ENCODE measurements at places on chromosomes 7 and 10.

GRCh38 chr7:127586346-127586745 lies 950 bp upstream of the GCC1 start:
- no peaks in the 10 kb centered on the region for H3K27me3 ChIP-seq
- H3K36me3 ChIP-seq = peaks cover 19% of the 10 kb centered on the region
- peaks cover 61% of the 10 kb centered on the region for H3K4me1 ChIP-seq
- peak overlapping the region; percentile 87 for H3K4me3 ChIP-seq

DNA sequence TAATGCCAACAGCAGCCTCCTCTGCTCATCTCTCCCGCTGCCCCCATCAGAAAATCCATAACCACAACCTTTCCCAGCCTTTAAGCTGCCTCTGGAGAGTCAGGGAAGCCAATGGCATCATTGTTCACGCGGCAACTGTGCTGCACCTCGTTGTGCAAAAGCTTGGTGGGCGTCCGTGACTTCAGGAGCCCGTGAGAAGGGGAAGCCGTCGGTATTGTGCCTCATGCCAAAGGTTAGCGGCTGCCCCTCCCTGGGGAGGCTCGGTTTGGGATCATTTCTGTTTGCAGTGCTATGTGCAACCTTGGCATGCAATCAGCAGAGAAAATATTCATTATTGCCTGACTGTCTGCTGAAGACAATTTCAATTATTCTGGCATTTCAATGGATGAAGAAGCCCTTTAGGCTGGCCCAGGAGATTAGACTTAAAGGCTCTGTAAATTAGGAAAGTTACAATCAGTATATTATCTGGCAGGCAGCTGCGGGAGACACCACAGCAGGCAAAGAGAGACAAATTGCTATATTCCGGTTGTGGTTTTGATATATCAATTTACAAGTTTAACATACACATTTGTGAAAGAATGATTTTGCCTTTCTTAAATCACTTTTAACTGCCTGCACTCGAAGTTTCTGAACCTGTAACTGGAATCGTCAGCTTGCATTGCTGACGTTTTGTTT lies 244.5 kb downstream of the GATA3 start:
- peaks cover 4% of the 10 kb centered on the region for H3K4me1 ChIP-seq
- no peak overlapping the region for H3K4me3 ChIP-seq
- H3K27me3 ChIP-seq = peaks cover 5% of the 10 kb centered on the region
- H3K27ac ChIP-seq = no peak overlapping the region
- DNase-seq = no peak

DNA sequence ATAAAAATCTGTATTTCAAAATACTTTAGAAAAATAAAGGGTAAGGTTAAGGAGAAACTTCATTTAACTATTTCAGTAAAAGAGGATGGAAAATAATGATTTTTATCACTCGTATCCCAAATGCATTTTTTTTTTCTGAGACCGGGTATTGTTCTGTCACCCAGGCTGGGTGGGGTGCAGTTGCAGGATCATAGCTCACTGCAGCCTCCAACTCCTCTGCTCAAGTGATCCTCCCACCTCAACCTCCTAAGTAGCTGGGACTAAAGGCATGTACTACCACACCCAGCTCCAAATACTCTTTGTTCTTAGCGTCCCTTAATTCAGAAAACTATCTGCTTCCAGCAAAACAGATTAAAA lies 11.8 kb downstream of the KMT2C start:
- peaks cover 31% of the 10 kb centered on the region for H3K36me3 ChIP-seq
- H3K4me3 ChIP-seq = no peak overlapping the region
- peaks cover 75% of the 10 kb centered on the region for H3K4me1 ChIP-seq
- no peaks in the 10 kb centered on the region for H3K27me3 ChIP-seq
- H3K27ac ChIP-seq = no peak overlapping the region
- DNase-seq = no peak

DNA sequence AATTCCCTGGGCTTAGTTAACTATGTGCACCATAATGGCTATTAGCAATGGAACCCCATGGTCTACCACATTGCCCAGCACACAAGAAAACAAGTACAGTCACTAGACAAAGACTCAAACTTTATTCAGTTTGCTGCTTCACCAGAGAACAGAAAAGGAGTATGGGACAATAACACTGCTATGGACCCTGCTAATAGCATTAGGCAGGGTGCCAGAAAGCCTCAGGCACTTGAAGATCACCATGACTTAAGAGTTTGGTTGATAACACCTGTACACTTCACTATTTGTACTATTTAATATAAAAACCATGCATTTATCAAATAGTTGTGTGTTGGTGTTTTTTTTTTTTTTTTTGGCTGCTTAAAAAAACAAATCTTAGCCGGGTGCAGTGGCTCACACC lies 159.6 kb downstream of the KMT2E start:
- no peak overlapping the region for H3K4me3 ChIP-seq
- no peak overlapping the region for H3K27ac ChIP-seq
- peaks cover 11% of the 10 kb centered on the region for H3K4me1 ChIP-seq
- peaks cover 5% of the 10 kb centered on the region for H3K36me3 ChIP-seq

GRCh38 chr10:29828440-29828894 lies 193.7 kb upstream of the SVIL start:
- no peak for DNase-seq
- H3K27ac ChIP-seq = no peak overlapping the region
- no peak overlapping the region for H3K4me3 ChIP-seq
- H3K27me3 ChIP-seq = peaks cover 2% of the 10 kb centered on the region
- peaks cover 2% of the 10 kb centered on the region for H3K4me1 ChIP-seq

DNA sequence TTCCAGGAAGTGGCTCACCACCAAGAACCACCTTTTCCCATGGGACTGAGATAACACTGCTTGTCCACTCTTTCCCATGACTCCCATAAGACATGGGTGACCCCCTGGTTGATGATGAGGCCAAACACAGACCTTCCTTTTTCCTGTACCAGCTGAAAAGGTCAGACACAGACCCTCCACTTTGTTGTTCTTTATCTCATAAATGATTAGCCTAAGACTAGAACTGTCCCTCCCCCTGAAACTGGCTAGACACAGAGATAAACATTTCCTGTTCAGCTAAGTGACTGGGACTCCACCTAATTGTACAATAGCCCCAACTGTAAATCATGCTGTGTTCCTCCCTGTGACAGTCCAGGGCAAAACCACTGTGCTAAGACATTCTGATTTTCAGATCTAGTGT lies 8.2 kb upstream of the NRG3 start:
- H3K36me3 ChIP-seq = no peaks in the 10 kb centered on the region
- H3K27me3 ChIP-seq = no peaks in the 10 kb centered on the region
- no peak overlapping the region for H3K4me3 ChIP-seq
- DNase-seq = no peak
- no peak overlapping the region for H3K27ac ChIP-seq

DNA sequence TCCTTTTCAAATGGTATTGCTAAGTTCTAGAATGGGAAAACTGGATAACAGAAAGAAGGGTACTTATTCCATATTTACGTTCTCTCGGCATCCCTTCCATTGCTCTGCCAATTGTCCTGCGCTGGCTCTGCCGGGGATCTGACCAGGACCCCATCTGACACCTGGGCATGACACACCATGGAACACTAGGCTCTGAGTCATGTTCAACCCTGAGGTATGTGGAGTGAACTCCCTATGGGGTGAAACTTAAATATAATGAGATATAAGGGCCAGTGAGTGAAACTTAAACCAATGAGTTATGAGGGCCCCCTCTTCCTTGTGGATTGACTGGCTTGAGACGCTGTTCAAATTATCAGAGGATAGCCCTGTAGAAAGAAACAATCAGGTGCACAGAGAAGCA lies 55.1 kb upstream of the ZEB1 start:
- no peak overlapping the region for H3K4me3 ChIP-seq
- H3K4me1 ChIP-seq = no peaks in the 10 kb centered on the region
- no peaks in the 10 kb centered on the region for H3K27me3 ChIP-seq

DNA sequence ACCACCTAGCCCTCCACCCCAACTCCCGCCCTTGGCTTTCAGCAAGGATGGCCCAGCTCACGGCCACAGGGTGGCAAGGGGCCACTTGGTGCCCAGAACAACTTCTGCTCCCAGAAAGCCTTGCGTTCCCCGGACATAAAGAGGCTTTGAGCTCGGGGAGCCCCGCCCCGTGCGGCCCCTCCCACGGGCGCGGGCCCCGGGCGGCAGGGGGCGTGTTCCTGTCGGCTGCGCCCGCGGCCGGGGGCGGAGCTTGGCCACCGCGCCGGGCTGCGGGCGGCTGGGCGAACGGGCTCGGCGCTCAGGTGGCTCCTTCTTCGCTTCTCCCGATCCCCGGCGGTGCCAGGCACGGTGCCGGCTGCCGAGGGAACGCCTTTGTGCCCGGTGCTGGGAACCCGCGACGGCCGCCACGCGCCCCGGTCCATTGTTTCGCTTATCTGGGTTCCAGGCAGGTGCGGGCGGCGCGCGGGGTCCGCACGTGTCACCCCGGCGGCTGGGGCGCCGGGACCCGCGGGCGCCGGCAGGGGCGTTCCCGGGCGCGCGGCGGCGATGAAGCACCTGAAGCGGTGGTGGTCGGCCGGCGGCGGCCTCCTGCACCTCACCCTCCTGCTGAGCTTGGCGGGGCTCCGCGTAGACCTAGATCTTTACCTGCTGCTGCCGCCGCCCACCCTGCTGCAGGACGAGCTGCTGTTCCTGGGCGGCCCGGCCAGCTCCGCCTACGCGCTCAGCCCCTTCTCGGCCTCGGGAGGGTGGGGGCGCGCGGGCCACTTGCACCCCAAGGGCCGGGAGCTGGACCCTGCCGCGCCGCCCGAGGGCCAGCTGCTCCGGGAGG lies at the start of gene NFE2L3:
NFE2L3 (plus strand) TSS at position 246 of the 829 bp plus-strand sequence; CDS start at position 547, 301 bp downstream.
- peaks cover 18% of the 10 kb centered on the region for H3K36me3 ChIP-seq
- peaks cover 53% of the 10 kb centered on the region for H3K4me1 ChIP-seq

GRCh38 chr7:158725506-158725800 lies 20.8 kb upstream of the NCAPG2 start:
- H3K4me1 ChIP-seq = no peaks in the 10 kb centered on the region
- DNase-seq = no peak
- H3K4me3 ChIP-seq = no peak overlapping the region

DNA sequence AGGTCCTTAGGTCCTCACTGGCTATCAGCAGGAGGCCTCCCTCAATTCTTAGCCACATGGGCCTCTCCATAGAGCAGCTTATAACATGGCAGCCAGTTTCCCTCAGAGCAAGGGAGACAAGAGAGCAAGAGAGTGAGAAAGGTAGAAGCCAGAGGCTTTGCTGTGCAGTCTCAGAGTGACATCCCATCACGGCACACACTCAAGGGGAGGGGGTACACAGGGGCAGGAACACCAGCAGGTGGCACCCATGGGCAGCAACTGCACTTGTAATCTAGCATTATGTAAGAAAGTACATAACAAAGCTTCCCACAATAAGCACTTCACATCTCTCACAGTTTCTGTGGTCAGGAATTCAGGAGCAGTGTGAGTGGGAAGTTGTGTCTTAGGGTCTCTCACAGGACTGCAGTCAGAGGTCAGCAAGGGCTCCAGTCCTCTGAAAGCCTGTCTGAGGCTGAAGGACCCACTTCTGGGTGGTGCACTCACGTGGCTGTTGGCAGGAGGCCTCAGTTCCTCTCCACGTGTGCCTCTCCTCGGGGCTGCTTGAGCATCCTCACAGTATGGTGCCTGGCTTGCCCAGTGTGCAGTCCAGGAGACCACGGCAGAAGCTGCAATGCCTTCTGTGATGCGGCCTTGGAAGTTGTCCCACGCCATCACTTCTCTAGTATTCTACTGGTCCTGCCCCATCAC lies 159.4 kb downstream of the OAT start:
- H3K4me3 ChIP-seq = no peak overlapping the region
- H3K27ac ChIP-seq = no peak overlapping the region
- no peaks in the 10 kb centered on the region for H3K27me3 ChIP-seq

DNA sequence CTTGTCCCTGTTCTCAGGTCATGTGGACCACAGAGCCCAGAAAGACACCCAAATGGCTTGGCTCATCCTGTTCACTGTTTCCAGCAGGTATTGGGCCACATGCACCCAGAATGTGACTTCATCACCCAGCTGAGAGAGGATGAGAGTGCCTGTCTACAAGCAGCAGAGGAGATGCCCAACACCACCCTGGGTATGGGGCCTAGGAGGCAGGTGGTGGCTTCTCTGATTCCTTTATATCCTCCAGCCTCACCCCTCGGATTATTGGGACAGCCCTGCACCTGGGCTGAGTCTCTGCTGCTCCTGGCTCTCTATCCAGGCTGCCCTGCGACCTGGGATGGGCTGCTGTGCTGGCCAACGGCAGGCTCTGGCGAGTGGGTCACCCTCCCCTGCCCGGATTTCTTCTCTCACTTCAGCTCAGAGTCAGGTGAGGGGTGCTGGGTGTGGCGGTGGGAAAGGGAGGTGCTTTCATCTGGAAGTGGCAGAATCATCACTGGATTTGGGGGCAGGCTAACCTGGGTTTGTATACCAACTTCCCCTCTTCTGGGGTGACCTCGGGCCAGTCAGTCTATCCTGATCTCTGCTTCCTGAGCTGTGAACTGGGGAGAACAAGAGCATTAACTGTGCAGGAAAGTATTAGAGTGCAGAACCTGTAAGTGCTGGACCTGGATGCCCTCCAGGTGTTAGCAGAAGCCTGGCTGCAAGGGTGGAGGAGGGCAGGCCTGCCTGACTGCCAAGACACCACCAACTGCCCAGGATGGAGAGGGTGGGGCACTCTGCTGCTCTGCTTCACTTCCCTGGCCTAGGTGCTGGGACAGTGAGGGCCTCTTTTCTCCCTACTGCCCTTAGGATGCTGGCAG lies 5.2 kb downstream of the GHRHR start:
- H3K36me3 ChIP-seq = no peaks in the 10 kb centered on the region
- H3K4me1 ChIP-seq = no peaks in the 10 kb centered on the region
- no peak overlapping the region for H3K4me3 ChIP-seq
- peaks cover 23% of the 10 kb centered on the region for H3K27me3 ChIP-seq

DNA sequence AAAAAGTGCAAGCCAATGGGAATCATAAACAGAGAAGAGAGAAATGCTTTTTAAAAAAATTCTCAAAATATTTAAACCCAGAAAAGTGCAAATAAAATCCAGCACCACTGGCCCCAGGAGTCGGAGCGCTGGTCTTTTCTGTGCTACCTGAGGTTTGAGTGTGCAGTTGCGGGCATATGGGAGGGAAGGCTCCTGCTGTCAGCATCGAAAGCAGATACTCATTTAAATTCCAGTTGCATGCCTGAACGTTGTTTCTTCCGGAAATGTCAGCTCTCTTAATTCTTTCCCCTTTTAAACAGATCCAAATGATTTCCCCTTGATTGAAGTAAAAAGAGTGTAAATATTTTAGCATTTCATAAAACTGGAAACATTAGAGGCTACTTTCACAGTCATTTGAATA lies 240.5 kb upstream of the GPR26 start:
- H3K27me3 ChIP-seq = peaks cover 22% of the 10 kb centered on the region
- no peak for DNase-seq
- no peaks in the 10 kb centered on the region for H3K4me1 ChIP-seq
- no peak overlapping the region for H3K27ac ChIP-seq
- H3K4me3 ChIP-seq = no peak overlapping the region

DNA sequence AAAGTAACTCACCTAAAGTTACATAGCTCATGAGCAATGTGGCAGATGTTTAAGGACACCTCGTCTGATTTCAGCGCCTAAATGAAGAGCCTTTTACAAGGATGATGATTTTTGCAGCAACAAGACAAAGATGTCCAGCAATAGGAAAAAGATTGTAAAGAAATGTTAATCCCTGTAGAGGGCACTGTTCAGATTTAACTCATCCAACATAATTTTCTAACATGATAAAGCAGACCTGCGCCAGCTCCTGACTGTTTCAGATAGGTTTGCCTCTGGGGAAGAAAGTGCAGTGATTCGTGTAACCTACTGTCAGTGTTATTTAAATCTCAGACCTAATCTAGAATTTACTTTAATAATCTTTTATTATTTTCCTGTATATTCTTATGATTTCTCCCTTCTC lies 595.2 kb downstream of the AUTS2 start:
- H3K4me1 ChIP-seq = no peaks in the 10 kb centered on the region
- no peak overlapping the region for H3K27ac ChIP-seq
- no peaks in the 10 kb centered on the region for H3K27me3 ChIP-seq
- no peak overlapping the region for H3K4me3 ChIP-seq
- no peak for DNase-seq

- H3K27me3 ChIP-seq = peaks cover 31% of the 10 kb centered on the region
- no peak overlapping the region for H3K4me3 ChIP-seq
- H3K36me3 ChIP-seq = no peaks in the 10 kb centered on the region
- DNase-seq = no peak
These were observed 6.9 kb downstream of the SERPINE1 start for GRCh38 chr7:101133621-101134398.
